Cardiac muscle cell (in vitro differentiated cells and primary cell): ENCODE measurements at places on chromosomes 7 and 10.

DNA sequence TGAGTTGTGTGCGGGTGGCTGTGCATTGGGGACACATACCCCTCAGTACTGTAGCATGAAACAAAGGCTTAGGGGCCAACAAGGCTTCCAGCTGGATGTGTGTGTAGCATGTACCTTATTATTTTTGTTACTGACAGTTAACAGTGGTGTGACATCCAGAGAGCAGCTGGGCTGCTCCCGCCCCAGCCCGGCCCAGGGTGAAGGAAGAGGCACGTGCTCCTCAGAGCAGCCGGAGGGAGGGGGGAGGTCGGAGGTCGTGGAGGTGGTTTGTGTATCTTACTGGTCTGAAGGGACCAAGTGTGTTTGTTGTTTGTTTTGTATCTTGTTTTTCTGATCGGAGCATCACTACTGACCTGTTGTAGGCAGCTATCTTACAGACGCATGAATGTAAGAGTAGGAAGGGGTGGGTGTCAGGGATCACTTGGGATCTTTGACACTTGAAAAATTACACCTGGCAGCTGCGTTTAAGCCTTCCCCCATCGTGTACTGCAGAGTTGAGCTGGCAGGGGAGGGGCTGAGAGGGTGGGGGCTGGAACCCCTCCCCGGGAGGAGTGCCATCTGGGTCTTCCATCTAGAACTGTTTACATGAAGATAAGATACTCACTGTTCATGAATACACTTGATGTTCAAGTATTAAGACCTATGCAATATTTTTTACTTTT is 1.8 kb downstream of the DDIT4 start:
- no peak for DNase-seq

- no peak for DNase-seq
These were observed 186.6 kb downstream of the DPY19L1 start for GRCh38 chr7:34850681-34851080.

GRCh38 chr7:140841166-140841715 is 83.5 kb downstream of the BRAF start:
- no peak for DNase-seq

GRCh38 chr10:101079874-101080273 is 18.1 kb downstream of the KAZALD1 start:
- no peak for DNase-seq

DNA sequence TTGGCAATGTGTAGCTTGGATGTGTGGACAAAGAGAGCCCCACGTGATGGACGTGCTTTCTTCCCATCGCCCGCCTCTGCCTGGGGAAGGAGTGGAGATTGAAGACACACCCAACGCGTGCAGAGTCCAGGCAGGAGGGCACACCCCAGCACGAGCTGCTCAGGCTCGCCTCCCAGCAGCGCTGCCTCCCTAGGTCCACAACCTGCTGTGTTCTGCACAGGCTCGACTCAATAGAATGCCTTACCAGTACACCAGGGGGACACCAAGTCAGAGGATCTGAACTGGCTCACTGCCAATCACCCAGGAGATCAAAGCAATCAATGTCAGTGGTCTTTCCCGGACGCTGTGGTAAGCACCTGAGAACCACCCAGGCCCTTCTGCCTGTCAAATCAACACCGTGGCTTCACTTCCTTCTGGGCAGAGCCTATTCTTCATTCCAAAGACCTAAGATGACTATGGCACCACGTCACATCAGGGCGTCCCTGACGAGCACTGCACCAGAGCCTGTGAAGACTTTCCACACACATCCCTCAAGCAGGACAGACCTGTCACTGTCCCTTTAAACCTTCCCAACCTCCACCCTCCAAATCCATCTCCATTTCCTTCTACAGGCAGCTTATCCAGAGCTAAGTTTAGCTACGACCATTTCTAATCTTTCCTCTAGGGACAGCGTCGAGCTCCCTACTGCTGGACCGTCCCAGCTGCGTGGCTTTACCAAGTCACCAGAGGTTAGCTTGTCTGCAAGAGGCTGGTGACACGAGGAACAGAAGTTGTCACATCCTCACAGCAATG is 72.3 kb downstream of the AMZ1 start:
- DNase-seq: peak; percentile 57

DNA sequence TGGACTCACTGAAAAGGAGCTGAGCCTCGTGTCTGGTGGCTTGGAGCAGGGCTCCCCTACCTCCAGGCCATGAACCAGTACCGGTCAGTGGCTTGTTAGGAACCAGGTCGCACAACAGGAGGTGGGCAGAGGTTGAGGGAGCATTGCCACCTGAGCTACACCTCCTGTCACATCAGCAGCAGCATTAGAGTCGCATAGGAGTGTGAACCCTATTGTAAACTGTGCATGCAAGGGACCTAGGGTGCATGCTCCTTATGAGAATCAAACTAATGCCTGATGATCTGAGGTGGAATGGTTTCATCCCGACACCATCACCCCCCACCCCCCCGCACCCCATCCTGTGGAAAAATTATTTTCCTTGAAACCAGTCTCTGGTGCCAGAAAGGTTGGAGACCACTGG is 50.4 kb downstream of the TSPAN15 start:
- DNase-seq: no peak

DNA sequence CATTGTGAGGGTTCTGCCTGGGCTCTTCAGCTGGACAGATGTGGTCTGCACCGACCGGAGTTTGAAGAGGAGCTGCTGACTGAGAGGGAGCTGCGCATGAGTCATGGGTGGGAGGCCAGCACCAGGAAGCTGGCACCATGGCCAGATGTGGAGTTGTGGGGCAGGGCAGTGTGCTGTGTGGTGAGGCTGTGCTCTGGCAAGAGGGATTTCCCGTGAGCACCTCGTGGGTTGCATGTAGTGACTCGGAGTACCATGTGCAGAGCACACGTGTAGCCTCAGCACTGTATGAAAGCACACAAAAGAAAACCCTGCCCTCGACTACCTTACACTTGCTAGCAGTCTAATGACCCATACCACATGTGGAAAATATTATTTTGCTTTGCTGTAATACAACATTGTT is 103.4 kb downstream of the WNT2 start:
- DNase-seq: no peak

- DNase-seq: no peak
These were observed 64.9 kb upstream of the ADRB1 start for GRCh38 chr10:113978802-113979201.

DNA sequence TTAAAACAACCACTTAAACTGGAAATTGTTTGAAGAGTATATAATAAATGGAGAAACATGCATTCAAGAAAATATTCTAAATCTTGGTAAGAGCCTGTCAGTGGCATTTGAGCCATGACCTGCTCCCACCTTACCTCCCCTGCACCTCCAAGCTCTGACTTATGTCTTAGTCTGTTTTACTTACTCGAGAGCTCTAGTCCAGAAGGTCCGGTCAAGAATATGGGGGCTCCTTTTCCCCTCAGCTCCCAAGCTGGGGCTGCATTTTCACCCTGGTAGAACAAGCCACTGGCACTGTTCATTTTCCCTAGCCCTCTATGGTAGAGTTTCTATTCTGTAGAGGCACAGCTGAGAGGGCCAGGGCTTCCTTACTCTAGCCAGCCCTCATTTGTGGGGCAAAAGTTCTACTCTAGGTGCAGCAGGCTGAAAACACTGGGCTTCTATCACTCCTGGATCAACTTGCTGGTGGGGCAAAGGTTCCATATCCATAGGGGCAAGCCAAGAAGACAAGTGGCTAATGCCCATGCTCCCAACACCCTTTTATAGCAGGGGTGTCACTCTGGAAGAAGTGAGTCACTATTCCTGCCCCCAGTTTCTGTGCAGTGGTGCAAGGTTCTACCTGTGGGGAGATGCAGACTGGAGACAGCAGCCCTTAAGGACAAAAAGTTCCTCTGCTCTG is 40.6 kb downstream of the ZNF438 start:
- DNase-seq: no peak

GRCh38 chr10:105986912-105987635 is 1177.4 kb downstream of the SORCS1 start:
- DNase-seq: no peak
